ENCODE measurements at places on chromosomes 6 and 20.

DNA sequence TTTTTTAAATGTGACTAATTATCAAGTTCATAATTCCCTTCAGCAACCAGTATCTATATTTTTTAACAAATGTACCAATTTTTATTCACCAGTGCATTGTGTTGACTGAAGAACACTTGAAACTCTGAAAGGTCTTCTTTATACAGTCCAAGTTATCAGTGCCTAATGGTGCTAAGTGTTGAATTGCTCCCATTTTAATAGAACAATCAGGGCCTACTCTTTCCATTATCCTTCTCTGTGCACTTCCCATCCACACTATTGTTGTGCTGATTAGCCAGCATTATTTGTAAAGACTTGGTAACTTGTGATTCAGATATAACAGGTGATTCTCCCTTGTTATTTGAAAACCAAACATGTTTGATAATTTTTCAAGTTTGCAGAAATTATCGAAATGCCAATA lies 1209.7 kb upstream of the MAP3K7 start:
- no peak overlapping the region for H3K4me3 ChIP-seq
- H3K27ac ChIP-seq = no peak overlapping the region
- H3K4me1 ChIP-seq = no peaks in the 10 kb centered on the region
- no peaks in the 10 kb centered on the region for H3K36me3 ChIP-seq
- DNase-seq = no peak
- no peaks in the 10 kb centered on the region for H3K27me3 ChIP-seq

DNA sequence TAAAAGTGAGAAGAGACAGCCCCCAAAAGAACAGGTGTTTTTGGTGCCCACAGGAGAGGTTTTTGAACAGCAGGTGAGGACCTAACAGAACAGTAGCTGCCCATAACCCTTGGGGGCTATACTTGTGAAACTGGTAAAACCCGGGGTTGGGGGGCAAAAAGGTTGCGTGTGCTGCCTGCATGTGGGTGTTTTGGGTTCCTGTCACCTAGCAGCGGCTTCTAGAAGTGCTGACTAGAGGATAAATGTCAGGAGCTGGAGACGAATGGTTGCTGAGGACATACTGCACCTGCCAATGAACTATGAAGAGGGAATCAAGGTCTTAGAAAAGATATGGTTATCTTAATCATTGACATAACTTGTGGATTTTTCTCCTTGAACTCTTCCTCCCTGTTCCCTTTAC lies 16.0 kb downstream of the TAF11 start:
- H3K27ac ChIP-seq = no peak overlapping the region
- H3K4me1 ChIP-seq = no peaks in the 10 kb centered on the region
- no peak for DNase-seq

DNA sequence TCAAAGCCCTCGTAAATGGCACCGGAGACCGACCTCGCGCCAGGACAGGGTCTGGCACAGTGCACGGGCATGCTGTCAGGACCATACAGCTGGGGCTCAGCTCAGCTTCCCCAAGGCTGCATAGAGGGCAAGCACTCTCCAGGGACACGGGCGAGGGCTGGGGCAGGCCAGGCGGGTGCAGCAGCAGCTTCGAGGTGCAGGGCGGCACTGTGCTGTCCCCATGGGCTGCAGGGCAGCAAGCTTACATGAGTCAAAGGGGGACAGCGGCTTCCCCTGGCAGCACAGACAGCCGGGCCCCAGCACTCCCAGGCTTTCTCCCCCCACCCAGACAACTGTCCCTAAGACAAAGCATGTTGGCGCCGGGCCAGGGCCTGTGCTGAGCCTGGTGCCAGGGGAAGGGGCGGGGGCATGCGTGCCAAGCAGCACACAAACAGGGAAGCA lies 25.7 kb downstream of the PSMG4 start:
- H3K4me1 ChIP-seq = no peaks in the 10 kb centered on the region
- no peak for DNase-seq
- H3K27ac ChIP-seq = no peak overlapping the region
- H3K27me3 ChIP-seq = no peaks in the 10 kb centered on the region

DNA sequence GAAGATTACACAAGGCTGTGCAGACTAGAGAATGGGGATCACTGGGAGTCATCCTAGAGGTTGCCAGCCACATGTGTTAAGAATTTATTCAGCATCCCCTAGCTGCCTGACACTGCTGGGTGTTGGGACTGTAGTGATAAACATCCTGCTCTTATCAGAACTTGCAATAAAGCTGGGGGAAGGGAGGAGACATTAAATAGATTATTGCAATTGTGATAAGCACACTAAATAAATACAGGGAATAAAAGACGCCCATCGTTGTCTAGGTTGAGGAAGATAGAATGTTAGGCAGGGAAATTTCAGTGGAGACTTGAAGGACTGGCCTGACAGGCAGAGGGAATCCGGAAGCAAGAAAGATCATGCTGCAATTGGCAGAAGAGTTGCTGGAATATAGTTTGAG lies 33.2 kb upstream of the TRAM2 start:
- H3K4me1 ChIP-seq = peaks cover 17% of the 10 kb centered on the region
- no peaks in the 10 kb centered on the region for H3K36me3 ChIP-seq
- no peaks in the 10 kb centered on the region for H3K27me3 ChIP-seq
- no peak overlapping the region for H3K27ac ChIP-seq

DNA sequence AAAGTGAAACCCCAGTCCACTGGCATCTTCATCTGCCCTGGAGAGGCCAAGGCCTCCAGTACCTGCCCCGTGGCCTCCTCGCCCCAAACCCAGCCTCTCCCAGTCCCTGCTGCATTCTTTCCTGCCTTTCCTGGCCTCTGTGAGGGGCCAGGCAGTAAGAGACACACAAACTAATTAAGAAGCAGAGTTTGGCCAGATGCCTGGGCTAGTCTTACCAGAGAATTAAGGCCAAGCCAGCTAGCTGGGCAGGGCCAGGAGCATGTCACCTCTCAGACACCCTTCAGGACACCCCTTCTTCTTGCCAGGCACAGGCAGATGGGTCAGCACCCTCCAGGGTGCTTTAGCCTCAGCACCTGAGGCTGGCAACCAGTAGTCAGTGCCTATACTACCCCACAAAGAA lies 2.4 kb downstream of the MDGA1 start:
- no peak for DNase-seq
- peaks cover 12% of the 10 kb centered on the region for H3K27me3 ChIP-seq
- H3K27ac ChIP-seq = no peak overlapping the region

DNA sequence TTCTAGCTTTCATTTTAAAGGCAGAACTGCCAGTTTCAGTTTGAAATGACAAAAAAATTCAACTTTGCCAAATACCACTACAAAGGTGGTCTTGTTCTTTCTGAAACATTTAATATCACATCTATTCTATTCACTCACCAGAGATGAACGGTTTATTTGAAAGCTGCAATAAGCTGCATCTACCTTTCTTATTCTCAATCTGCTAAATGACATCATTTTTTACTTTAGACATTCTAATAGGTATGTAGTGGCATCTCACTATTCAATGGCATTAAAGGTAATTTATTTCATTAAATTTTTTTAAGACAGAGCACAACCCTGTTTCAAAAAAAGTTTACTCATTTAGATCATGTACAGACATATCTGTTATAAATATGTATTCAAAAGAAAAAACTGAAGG lies 66.5 kb upstream of the SMIM29 start:
- no peak overlapping the region for H3K4me3 ChIP-seq
- H3K27ac ChIP-seq = no peak overlapping the region
- no peaks in the 10 kb centered on the region for H3K36me3 ChIP-seq
- no peaks in the 10 kb centered on the region for H3K27me3 ChIP-seq

All from Caco-2 (cell line).